Endodermal cell (in vitro differentiated cells): ENCODE measurements at places on chromosomes 5 and 9. TPM values are rescaled to one million over a fixed set of nuclear protein-coding genes. Genes with fewer than 3 reads are reported as not detected.

DNA sequence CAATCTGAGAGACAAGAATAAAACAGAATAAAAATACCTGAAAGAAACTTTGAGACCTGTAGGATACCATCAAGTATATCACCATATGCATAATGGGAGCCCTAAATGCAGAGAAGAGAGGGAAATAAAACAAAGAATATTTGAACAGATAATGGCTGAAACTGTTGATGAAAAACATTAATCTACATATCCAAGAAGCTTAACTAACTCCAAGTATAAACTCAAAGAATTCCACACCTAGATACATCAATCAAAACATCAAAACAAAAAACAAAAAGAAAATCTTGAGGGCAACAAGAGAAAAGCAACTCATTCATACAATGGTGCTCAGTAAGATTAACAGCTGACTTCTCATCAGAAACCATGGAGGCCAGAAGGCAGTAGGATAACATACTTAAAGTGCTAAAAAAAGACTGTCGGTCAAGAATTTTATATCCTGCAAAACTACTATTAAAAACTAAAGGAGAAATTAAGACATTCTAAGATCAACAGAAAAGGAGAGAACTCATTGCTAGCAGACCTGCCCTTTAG, 101.6 kb downstream of the FOXD1 start:
- no peaks in the 10 kb centered on the region for H3K4me1 ChIP-seq
- H3K4me3 ChIP-seq = no peak overlapping the region
- no peak for DNase-seq
- no peak overlapping the region for H3K27ac ChIP-seq
- no peaks in the 10 kb centered on the region for H3K36me3 ChIP-seq

DNA sequence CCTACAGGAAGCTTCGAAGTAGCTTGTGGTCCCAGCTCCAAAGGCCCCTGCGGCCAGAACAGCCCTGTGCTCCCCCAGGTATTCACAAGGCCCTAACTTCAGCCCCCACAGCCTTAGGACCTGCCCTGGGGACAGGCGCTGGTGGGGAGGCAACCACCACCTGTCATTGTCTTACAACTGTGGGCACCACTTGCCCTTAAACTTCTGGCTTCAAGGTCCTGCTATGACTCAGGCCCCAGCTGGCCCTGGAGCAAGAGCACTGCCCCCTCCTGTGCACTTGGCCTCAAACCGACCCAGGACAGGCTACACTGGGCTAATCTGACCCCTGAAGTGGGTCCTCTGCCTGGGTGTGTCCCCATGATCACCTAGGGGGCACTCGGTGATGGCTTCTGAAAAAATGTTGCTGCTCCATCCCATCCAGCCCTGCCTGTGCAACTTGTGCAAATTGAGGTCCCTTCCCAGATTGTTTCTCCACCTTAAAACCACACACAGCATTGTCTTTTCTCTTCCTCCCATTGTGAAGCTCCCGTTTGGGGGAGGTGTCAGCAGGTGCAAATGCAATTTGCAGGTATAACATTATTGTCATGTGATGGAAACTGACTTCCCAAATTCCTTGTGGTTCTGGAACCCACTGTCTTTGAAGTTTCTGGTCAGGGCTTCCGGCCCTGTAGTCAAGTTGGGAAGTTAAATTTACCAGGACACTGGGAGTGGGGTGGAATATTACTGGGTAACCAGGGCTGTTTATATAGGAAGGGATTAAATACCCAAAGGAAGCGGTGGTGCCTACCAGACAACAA, 1.1 kb upstream of the PROB1 start:
- no peak overlapping the region for H3K4me3 ChIP-seq
- H3K4me1 ChIP-seq = peaks cover 7% of the 10 kb centered on the region
- peaks cover 23% of the 10 kb centered on the region for H3K27me3 ChIP-seq
- no peak overlapping the region for H3K27ac ChIP-seq

Gene FLT4
- 5.0 to 7.9 TPM (median 5.2 TPM) in 3 replicates for total RNA-seq

Gene AGXT2
- total RNA-seq = not detected in 3 replicates

DNA sequence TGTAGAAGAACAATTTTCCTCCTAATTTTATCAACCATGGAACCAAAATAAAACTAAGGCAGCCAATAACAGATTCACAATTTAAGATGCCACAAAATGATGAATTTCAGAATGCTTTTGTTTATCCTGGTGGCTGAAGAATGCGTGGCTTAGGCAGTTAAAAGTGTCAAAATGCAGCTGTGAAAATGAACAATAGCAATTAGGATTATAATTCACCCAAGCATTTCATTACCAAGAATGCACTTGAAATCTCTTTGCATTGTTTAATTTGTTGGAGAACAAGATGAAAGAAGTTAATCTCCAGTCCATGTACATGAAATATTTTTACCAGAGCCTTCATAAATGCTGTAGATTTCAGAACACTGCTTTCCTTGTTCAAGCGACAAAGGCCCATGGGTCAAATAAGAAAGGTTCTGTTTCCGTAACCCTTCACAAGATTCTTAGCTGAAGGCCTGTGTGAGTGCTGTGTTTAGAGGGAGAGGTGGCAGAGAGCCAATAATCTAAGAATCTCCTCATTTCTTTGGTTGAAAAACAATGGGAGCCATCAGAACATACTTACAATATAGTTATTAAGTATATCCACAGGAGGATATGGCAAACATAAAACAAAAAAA, 39.3 kb downstream of the CLINT1 start:
- H3K36me3 ChIP-seq = peaks cover 31% of the 10 kb centered on the region
- DNase-seq = no peak
- H3K4me1 ChIP-seq = peaks cover 3% of the 10 kb centered on the region
- peak overlapping the region; percentile 44 for H3K27ac ChIP-seq
- no peak overlapping the region for H3K4me3 ChIP-seq
- no peaks in the 10 kb centered on the region for H3K27me3 ChIP-seq

- H3K4me3 ChIP-seq = no peak overlapping the region
- H3K36me3 ChIP-seq = no peaks in the 10 kb centered on the region
- H3K4me1 ChIP-seq = peaks cover 6% of the 10 kb centered on the region
- H3K27ac ChIP-seq = no peak overlapping the region
These were observed 7.6 kb upstream of the RPS14 start for GRCh38 chr5:150457121-150457520.

GRCh38 chr5:58462623-58463230, 2.8 kb upstream of the PLK2 start:
- H3K36me3 ChIP-seq = peaks cover 5% of the 10 kb centered on the region
- peak overlapping the region; percentile 10 for H3K27ac ChIP-seq
- H3K27me3 ChIP-seq = no peaks in the 10 kb centered on the region
- no peaks in the 10 kb centered on the region for H3K4me1 ChIP-seq

DNA sequence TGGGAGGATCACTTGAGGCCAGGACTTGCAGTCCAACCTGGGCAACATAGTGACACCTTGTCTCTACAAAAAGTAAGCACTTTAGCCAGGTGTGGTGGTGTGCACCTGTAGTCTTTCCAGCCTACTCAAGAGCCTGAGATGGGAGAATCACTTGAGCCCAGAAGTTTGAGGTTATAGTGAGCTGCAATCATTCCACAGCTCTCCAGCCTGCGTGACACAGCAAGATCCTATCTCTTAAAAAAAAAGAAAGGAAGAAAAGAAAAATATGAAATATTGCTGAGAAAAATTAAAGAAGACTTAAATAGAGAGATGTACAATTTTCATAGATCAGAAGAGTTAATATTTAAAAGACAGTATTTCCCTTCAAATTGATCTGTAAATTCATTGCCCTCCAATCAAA, 76.4 kb downstream of the SMIM15 start:
- no peaks in the 10 kb centered on the region for H3K27me3 ChIP-seq
- no peaks in the 10 kb centered on the region for H3K4me1 ChIP-seq
- no peak for DNase-seq
- no peak overlapping the region for H3K27ac ChIP-seq
- no peak overlapping the region for H3K4me3 ChIP-seq

- H3K4me3 ChIP-seq = no peak overlapping the region
- no peaks in the 10 kb centered on the region for H3K36me3 ChIP-seq
- no peak for DNase-seq
- peaks cover 6% of the 10 kb centered on the region for H3K4me1 ChIP-seq
- no peaks in the 10 kb centered on the region for H3K27me3 ChIP-seq
These were observed 95.0 kb downstream of the CFAP90 start for GRCh38 chr5:7755958-7756357.

DNA sequence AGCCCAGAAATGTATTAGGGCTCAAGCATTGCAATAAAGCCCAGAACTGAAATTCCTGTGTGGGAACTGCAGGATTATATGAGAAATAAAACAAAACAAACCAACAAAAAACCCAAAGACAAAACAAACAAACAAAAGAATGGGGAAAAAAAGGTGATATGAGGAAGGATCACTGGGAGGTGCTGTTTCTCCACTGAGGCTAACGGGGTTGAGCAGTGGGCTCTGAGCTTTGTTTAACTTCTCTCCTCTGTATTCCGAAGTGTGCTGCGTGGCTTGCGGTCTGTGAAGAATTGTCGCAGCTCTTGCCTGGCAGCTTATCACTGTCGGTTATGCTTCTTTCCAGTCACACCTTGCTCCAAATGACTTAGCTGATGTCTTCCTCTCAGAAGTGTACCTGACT, 106.3 kb downstream of the TENT4A start:
- peaks cover 5% of the 10 kb centered on the region for H3K4me1 ChIP-seq
- H3K36me3 ChIP-seq = no peaks in the 10 kb centered on the region
- H3K27me3 ChIP-seq = no peaks in the 10 kb centered on the region

DNA sequence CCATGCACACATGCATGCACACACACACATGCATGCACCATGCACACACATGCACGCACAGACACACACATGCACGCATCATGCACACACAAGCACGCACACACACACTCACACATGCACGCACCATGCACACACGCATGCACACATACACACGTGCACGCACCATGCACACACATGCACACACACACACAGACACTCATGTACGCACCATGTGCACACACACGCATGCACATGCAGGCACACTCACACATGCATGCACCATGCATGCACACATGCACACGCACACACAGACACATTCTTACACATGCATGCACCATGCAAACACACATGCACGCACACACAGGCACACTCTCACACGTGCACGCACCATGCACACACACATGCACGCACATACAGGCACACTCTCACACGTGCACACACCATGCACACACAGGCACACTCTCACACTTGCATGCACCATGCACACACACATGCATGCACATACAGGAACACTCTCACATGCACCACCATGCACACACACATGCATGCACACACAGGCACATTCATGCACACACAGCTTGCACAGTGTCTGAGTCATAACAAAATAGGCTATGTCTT, 117.5 kb downstream of the TENT4A start:
- no peak overlapping the region for H3K27ac ChIP-seq
- H3K4me1 ChIP-seq = no peaks in the 10 kb centered on the region
- no peaks in the 10 kb centered on the region for H3K27me3 ChIP-seq
- H3K4me3 ChIP-seq = no peak overlapping the region
- no peaks in the 10 kb centered on the region for H3K36me3 ChIP-seq

GRCh38 chr5:41356786-41357185, 143.5 kb upstream of the C6 start:
- no peaks in the 10 kb centered on the region for H3K36me3 ChIP-seq
- no peaks in the 10 kb centered on the region for H3K27me3 ChIP-seq
- peak overlapping the region; percentile 22 for H3K4me3 ChIP-seq

GRCh38 chr5:123483446-123484077, 28.4 kb upstream of the CSNK1G3 start:
- H3K4me3 ChIP-seq = no peak overlapping the region
- no peaks in the 10 kb centered on the region for H3K4me1 ChIP-seq
- no peaks in the 10 kb centered on the region for H3K27me3 ChIP-seq
- no peak for DNase-seq
- H3K36me3 ChIP-seq = no peaks in the 10 kb centered on the region

DNA sequence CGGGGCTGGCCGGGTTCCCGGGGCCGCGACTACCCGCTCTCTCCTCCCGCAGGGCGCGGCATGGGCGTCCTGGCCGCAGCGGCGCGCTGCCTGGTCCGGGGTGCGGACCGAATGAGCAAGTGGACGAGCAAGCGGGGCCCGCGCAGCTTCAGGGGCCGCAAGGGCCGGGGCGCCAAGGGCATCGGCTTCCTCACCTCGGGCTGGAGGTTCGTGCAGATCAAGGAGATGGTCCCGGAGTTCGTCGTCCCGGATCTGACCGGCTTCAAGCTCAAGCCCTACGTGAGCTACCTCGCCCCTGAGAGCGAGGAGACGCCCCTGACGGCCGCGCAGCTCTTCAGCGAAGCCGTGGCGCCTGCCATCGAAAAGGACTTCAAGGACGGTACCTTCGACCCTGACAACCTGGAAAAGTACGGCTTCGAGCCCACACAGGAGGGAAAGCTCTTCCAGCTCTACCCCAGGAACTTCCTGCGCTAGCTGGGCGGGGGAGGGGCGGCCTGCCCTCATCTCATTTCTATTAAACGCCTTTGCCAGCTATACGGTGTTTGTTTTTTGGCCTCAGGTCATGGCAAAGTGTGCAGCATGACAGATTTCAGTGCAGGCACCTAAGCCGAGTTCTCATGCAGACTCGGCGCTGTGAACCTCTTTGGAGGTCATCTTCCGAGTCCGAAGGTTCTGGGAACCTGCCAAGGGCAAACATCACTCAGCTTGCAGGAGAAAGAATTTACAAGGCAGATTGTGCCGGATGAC, 516 bp downstream of the MRPL41 start:
- no peak overlapping the region for H3K27ac ChIP-seq
- no peak for DNase-seq
- H3K4me1 ChIP-seq = no peaks in the 10 kb centered on the region
- no peaks in the 10 kb centered on the region for H3K27me3 ChIP-seq
- peak overlapping the region; percentile 85 for H3K4me3 ChIP-seq

Gene DAB2
- 5.6 to 15.4 TPM (median 12.3 TPM) in 3 replicates for total RNA-seq

DNA sequence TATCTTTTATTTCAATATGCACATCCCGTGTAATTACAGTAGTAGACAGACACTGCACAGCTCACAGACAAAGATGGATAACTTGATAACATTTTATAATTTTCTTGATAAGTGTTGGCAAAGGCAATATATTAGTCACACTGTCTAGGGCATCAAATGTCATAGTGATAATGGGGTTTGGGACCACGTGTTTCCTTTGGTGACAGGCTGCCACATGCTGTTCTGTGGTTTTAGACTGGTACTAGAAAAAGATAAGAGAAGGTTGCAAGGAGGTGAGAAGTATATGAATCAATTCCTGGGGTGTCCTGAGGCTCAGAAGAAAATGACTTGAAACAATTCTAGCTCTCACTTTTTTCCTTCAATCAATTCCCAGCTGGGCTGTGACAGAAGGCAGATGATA, 258.8 kb upstream of the CHD1 start:
- peaks cover 7% of the 10 kb centered on the region for H3K27me3 ChIP-seq
- no peak overlapping the region for H3K4me3 ChIP-seq
- H3K4me1 ChIP-seq = no peaks in the 10 kb centered on the region
- no peak overlapping the region for H3K27ac ChIP-seq

DNA sequence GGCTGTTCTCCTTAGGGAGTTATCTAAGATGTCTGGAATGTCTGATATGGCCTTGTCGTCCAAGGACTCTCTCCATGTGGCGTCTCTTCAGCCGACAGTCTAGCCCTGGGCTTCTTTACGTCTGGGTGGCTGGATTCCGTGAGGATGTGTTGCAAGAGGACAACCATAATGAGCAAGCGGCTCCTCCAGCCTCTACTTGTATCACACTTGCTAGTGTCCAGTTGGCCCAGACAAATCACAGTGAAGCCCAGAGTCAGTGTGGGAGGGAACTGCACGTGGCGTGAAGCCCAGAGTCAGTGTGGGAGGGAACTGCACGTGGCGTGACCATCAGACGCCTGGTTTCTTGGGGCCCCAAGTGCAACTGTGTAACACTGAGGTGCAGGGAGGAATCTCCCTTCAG, 61.1 kb downstream of the COL23A1 start:
- peaks cover 13% of the 10 kb centered on the region for H3K4me1 ChIP-seq
- DNase-seq = no peak
- H3K4me3 ChIP-seq = no peak overlapping the region
- no peaks in the 10 kb centered on the region for H3K36me3 ChIP-seq

Gene FCN1
- total RNA-seq = not detected in 3 replicates
